SHP77 treated with DMSO at 0.1 percent for 48 hours (cell line): ENCODE measurements at places on chromosomes 2 and 18.

DNA sequence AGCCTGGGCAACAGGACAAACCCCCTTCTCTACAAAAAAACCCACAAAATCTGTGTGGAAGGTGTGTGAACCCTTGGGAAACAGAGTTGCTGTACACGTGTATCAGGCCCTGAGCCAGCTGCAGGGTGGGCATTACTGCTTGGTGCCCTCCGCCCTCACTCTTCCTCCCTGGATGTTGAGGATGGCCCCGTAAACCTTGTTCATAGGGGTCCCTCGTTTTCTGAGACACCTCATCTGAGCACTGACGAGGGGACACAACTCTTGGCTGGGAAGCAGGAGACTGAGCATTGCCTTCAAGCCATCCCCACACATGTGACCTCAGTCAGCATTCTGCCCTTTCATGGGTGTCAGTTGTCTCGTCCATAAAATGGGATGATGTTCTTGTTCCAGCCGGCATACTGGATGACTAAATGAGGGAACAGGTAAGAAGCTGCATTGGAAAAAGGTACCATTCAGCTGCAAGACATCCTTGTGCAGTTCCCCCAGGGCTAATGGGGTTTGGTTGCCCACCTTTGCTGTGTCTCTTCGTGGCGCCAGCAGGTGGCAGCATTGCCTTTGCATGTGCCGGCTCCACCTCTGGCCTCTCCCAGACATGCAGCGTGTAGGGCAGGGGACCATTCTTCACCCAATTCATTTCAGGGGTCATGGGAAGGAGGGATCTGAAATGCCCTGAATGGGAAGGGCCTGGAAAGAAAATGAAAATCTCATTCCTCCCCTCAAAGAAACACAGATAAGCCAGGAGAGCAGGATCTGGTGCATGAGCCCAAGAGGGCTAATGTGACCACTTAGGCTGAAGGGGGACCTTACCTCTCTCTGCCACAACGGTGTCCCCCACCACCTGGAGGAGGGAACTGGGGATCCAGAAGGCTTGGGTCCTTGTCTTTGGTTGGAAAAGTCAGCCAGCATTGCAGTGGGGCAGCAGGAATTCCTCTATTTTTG, 36.4 kb upstream of the HAAO start:
- DNase-seq: peak; percentile 15

- DNase-seq: no peak
Observed at GRCh38 chr2:190583507-190584337, 49.2 kb upstream of the NEMP2 start.

- DNase-seq: no peak
Observed at GRCh38 chr2:223262946-223263345, 211.0 kb downstream of the KCNE4 start.

- no peak for DNase-seq
Observed at GRCh38 chr2:36800381-36800780, 103.9 kb downstream of the VIT start.

- no peak for DNase-seq
Observed at GRCh38 chr2:160660741-160661140, 167.1 kb upstream of the RBMS1 start.

DNA sequence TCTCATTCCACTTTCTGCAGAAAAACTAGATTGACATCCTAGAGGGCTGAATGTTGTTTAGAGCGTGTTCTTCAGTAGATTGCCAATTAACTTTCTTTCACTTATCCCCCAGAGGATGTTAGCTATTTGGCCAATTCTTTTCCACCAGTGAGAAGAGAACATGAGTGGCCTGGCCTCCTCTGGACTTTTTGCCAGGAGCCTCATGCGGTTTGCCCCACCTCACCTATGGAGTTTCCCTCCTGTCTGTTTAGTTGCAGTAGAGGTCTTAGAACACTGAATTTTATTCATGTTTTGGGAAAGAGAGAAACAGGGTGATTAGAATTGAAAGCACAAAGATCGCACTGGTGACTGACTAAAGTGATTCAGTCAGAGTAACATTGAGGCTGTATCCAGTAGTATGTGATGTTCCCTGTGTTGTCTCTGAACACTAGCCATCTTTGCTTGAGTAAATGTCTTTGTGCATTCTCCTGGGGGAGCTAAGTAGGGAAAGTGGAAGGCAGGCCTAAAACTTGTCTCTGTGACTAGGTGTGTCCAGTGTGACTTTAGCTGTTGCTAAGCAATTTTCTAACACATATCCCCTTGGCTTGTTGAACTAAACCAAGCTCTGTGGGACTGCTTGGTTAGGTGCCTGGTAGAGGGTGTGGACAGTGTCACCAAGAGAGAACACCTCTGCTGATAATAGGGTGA, 34.0 kb downstream of the UGP2 start:
- DNase-seq: no peak

DNA sequence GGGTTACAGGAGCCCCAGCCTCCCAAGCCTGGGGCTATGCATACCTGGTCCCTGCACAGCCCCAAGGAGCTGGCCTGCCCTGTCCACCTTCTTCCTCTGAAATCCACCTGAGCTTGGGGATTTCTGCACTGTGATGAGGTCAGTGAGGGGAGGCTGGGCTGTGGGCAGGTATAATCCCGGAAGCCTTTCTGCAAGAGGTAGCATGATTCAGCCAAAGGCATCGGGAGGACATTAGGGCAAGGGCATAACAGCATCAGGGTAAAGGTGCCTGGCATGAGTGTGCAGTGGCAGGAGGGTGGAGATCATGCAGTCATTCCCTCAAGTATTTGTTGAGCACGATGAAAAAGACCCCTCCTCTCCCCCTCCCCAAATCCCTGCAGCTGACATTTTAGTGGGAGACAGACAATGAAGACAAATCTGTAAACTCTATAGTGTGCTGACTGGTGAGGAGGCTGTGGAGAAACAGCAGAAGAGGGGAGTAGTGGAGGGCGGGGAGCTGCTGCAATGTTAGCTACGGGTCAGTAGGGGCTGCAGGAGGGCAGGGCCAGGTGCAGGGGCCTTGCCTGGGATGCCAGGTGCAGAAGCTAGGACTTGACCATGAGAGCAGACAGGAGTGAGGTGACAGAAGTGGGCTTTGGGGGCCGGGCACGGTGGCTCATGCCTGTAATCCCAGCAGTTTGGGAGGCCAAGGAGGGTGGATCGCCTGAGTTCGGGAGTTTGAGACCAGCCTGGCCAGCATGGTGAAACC, 18.7 kb downstream of the ZFP36L2 start:
- no peak for DNase-seq

DNA sequence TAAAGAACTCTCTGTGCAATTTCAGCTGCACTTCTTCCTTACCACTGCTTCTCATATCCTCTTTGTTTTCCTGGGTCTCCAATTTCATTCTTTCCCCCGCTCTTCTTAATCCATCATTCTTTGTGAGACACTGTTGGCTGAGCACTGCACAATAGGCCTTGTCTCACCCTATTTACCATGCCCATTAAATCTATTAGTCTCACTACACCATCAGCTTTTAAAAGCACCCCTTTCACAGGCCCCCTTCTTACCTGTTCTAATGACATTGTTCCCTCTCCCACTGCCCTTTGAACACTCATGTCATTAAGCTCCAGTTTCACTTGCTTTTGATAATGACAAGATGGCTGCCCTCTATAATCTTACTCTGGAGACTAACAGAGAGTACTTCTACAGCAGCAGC, 404.1 kb upstream of the ACVR2A start:
- DNase-seq: no peak

GRCh38 chr2:98643496-98644100, 35.2 kb downstream of the UNC50 start:
- no peak for DNase-seq

DNA sequence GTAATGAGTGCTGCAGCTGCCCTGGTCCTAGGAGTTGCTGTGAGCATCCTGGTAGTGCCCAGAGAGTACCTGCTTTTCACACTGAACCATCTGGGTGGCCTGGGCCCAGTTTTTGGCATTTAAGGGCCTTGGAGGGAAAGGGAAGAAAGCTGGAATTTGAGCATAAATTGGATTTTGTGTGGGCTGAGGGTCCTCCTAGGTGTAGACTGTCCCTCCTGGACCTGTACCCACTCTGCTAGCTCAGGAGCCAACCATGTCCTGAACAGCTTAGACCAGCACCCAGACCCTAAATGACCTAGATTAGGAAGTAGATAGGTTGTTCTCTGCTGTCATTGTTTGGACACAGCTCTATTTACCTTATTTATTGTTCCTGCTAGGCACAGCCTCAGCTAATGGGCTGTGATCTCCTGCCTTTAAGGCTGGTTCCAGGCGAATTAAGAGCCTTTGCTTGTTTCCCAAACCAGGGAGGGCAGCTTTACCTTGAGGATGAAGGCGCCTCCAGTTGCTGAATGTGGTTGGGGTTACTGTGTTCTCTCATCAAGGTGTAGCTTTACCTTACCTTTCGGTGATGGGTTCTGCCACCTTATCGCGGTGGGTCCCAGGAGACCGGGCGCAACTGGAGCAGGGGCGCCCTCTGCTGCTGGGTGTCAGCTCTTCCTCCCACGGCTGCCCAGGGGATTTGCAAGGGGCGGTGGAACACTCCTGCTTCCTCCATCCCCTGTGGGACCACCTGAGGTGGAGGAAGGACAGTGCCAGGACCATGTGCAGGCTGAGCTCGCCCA, 34.4 kb downstream of the ITGA6 start:
- DNase-seq: no peak

- no peak for DNase-seq
Observed at GRCh38 chr18:811892-812375, at the start of gene YES1. YES1 (minus strand) TSS chr18:812242; CDS start chr18:756827, 55,415 bp downstream.

DNA sequence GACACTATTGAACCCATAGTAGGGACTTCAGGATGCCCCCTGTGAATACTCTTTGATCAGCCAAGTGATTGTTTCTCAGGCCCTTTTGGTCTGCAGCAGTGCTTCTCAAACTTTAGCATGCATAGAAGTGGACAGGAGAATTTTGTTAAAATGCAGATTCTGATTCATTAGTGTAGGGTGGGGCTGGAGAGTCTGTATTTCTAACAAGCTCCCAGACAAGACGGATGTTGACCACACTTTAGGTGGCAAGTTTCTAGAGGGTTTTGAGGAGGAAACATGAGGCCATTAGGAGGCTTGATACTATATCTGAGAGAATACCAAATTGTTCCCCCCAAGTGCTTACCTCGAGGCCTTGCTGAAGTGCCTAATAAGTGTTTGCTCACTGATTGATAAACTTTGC, 317.9 kb downstream of the CLIP4 start:
- no peak for DNase-seq

DNA sequence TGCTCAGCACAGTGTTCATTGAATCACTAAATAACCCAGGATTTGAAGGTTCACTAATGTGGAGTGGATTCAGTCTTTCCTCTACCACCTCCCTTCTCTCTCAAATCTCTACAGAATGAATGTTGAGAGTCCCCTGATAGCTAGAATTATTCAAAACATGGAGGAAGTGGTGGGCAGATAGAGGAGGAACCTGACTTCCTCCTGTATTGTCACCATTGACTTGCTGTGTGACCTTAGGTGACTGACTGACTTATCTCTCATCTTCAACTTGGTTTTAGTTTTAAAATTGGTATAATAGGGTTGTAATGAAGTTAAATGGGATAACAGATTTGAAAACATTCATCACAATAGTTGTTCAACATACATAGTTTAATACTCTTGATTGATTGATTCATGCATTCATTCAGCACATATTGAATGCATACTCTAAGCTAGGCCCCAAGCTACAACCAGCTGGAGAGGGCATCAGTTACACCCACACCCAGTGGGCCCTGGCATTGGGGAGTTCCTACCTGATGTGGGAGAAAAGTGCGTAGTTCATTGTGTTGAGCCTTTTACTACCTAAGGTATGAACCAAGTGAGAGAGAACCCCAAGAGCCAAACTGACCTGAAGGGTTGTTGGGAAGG, 96.0 kb downstream of the WDR7 start:
- DNase-seq: no peak

- DNase-seq: no peak
Observed at GRCh38 chr2:41774011-41774605, 273.7 kb upstream of the PKDCC start.

DNA sequence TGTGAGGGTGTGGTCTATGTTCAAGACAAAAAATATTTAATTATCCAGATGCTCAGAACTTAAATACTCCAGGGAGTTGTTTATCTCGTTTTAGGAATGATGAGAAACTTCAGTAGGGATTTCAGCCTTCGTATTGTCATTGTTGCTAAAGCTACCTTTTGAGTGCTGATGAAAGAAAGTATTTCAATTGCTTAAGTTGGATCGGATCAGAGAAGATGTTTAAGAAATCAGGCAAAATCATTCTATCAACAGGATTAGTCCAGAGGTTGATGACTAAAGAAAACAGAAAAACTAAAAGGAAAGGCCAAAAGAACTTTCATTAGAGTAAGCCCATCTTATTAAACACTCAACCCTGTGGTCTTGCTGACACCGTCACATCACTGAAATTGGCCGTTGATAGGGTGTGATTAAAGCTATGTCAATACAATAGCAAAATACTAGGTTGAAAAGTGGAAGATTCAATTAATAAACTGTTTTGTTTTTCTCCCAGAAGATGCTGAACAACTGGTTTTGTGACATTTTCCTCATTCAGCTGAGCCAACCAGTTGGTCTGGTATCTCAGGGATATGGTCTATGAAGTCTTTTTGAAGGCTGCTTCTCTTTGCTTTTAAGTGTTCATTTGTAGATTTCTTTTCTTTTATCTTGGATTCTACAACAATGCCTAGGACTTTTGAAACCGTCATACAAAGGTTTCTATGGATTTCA, 551.7 kb downstream of the SLC4A3 start:
- DNase-seq: no peak

DNA sequence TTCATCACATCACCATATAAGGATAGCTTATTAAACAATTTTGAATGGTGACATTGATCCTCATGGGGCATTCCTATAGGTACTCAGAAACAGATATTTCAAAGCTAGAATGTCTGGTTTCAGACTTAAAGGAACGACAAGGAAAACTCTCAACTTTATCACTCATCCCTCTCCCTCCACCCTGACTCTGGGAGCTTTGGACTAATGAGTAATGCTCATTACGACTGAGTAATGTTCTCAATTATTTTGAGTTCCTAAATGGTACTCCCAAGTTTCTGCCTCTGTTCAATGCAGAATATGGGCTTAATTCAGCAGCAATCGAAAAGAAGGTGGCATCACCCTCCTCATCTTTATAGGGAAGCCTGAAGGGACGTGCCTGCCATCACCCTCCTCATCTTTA, 43.4 kb downstream of the RFX8 start:
- DNase-seq: no peak

DNA sequence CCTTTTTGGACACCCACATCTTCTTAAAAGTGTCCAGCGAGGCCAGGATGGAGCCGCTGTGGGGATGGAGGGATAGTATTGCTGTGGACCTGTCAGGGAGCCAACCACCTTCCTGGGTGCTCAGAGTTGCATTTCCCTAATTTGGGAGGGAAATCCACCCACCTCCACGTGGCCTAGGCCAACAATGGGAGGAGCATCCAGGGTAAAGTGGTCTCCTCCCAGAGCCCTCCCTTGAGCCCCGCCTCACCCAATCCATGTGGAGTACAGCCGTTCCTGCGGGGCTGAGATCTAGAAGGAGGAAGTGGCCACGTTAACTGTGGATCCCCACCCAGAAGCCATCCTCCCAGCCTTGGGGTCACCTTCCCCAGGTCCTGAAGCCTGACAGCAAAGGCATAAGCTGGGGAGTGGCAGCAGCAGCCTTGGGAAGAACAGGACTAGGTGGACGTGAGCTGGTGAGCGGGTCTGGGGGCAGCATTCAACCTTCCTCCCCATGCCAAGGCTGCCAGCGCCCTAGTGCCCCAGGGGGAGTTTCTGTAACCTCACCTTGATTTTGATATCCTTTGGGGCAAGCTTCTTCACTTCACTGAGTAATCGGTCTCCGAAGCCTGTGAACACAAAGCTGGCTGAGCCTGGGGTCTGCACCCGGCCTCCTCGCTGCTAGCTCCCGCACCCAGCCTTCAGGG, 6.8 kb downstream of the ACTR1B start:
- DNase-seq: no peak

- no peak for DNase-seq
Observed at GRCh38 chr2:73859721-73860586, 31.2 kb downstream of the STAMBP start.

GRCh38 chr2:189849550-189849949, 65.3 kb downstream of the PMS1 start:
- DNase-seq: no peak
